ENCODE measurements at places on chromosomes 3 and 15. TPM values are rescaled to one million over a fixed set of nuclear protein-coding genes. Genes with fewer than 3 reads are reported as not detected.

FBXW12 gene
- not detected for polyA plus RNA-seq

HAPLN3 gene
- 2.0 TPM for polyA plus RNA-seq

MAPK6 gene
- polyA plus RNA-seq: 6.1 TPM

KNL1 gene
- polyA plus RNA-seq: 0.14 TPM

DLL4 gene
- 7.2 TPM for polyA plus RNA-seq

ZNF710 gene
- polyA plus RNA-seq: 3.4 TPM

CDHR4 gene
- 0.07 TPM for polyA plus RNA-seq

NANOGP8 gene
- 0.09 TPM for polyA plus RNA-seq

TIMP4 gene
- 18.6 TPM for polyA plus RNA-seq

ALPK3 gene
- 65.8 TPM for polyA plus RNA-seq

CHRD gene
- polyA plus RNA-seq: 12.1 TPM

BUB1B gene
- polyA plus RNA-seq: 0.18 TPM

CYP8B1 gene
- polyA plus RNA-seq: 0.02 TPM

HRG gene
- polyA plus RNA-seq: not detected

TRH gene
- polyA plus RNA-seq: not detected

ZNF35 gene
- polyA plus RNA-seq: 3.5 TPM

LRRIQ4 gene
- polyA plus RNA-seq: not detected

GRCh38 chr3:107911337-107912000 is 179.4 kb downstream of the CD47 start:
- no peak for DNase-seq

DNA sequence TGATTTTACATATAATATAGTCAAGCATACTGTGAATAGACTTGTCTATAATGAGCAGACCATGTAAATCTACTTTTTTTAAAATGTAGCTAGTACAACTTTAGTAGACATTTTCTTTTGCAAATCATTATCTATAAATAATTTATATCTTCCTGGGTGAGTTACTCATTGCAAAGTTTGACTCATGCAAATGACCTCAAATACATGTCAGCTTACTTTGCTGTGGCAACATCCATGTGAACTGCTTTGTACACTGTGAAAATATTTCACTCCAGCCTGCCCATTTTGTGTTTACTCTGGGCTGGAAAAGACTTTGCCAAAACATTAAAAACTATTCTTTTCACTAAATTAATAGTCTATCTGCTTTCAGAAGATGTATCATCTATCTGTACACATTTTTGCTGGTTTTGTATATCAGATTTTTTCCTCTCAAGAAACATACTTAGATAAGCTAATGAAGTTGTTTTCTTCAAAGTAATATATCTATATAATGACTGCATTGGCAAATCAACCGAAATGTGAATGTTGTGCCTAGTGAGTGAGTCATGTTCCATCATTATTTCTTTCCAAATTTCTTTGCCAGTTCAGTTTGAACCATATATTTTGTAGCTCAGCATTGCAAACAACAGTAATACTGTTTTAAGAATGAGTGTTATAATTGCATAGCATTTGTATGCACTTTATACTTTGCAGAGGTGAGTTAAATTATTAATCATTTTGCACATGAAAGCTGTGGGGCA is 26.5 kb downstream of the IGSF10 start:
- DNase-seq: no peak

- DNase-seq: peak; percentile 88
Measured at GRCh38 chr15:64897345-64897985, 14.2 kb upstream of the ANKDD1A start.

DNA sequence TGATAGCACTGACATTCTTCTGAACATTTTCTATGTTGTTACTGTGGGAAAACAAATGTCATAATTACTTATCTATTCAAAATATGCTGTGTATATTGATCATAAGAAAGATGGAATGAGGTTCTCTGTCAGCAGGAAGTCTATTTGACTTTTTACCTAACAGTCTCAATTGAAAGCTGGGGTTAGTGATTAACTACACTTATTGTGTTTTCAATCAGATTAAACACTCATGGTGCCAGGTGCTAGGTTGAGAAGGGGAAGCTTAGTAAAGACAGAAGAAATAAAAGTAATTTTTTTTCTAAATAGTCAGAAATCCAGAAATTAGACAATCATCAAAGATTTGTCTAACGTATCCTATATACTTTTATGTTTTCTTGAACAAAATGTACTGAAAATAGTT is 281.0 kb upstream of the NR2E3 start:
- DNase-seq: no peak

DNA sequence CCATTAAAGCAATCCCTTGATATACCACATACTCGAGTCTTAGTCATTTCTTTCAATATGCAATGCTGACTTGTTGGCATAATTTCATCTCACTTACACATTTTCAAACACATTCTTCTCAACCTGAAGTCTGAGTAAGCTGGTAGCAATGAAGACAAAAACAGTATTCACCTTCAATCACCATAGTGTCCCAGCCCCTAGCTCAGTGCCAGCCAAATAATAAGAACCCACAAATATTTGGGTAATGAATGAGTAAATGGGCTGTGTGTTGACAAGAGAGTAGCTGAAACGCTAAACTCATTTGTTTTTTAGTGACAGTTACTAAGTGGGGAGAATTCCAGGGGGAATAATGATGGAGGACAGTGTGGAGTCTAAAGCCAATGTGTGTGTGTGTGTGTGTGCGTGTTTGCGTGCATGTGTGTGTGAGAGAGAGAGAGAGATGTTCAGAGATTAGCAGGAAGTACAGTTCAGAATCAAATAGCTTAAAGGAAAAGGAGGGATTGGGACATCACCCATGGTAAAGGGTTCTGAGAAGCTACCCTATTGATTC is 165.7 kb downstream of the GAP43 start:
- no peak for DNase-seq

- no peak for DNase-seq
Measured at GRCh38 chr15:70578196-70578595, 185.2 kb downstream of the UACA start.

DNA sequence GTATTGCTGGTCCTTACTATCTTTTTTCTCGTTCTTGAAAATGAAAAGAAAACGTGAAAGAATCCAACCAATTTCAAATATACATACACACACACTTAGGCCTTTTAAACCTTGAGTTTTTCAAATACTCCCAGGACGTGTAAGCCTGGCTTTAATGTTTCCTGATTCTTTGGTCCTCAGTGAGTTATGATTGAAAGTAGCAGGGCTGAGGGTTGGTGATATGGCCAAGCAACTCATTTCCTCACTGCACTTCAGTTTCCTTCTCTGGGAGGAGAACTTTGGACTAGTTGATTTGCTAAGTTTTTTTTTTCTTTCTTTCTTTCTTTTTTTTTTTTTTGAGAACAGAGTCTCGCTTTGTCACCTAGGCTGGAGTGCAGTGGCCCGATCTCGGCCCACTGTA is 34.6 kb downstream of the CHD2 start:
- DNase-seq: no peak

GRCh38 chr15:48993380-48993779 is 29.7 kb upstream of the SHC4 start:
- no peak for DNase-seq

DNA sequence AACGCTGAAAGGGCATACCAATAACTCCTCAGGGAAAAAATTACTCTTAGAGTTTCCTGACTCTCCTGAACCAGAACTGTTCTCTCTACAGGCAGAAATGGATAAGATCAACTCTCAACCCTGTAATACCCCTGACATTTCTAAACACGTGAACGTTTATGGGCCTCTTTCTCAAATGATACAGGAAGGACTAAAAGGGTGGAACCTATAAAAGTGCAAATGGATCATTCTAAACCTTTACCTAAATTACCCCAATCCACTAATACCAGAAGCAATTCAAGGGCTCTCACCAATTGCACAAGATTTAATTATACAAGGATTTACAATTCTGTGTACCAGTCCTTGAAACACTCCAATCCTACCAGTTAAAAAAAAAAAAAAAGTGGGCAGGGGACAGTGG is 98.0 kb upstream of the FAM174B start:
- DNase-seq: no peak

- DNase-seq: no peak
Measured at GRCh38 chr3:190384309-190384756, 3.6 kb upstream of the CLDN16 start.

- peak; percentile 65 for DNase-seq
Measured at GRCh38 chr15:78075490-78076230, 1.9 kb downstream of the TBC1D2B start.

DNA sequence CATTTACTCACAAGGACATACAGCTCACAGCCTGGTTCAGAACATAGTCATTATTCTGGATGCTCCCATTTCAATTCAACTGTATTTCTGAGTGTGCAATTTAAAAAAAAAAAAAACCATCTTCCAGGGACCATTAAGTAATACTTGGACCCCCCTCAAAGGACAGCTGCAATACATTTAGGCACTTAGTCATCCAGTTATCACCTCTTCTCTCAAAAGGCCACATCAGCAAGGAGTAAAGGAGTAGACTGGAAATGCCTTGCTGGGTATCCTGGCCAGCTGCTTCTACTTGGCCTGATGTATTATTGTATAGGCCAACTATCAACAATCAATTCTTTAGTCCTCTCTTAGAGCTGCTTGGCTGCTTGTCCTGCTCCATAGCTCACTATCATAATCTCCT is 211.4 kb upstream of the SETMAR start:
- no peak for DNase-seq

DNA sequence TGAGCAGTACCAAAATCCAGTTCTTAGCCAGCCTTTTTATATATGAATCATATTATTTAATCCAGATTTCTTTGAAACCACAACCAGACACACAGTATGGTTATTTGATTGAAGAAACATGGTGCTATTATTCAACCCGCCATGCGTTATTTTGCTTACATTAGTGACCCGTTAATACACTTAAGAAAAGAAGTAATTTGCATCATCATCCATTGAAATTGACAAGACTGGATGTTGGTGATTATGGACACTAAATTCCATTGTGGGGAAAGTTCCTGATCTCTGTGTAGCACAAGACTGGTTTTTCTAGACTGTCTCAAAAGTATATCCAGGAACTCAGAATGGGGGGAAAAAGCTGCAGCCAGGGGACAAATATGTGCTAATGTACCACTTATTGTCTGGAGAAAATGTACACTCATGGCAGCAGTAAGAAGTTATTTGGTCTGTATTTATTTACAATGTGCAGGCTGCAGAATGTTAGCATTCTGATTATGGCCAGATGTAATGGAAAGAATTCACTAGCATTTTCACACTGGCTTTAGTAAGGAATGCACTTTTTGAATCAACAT is 80.3 kb downstream of the FILIP1L start:
- DNase-seq: no peak

DNA sequence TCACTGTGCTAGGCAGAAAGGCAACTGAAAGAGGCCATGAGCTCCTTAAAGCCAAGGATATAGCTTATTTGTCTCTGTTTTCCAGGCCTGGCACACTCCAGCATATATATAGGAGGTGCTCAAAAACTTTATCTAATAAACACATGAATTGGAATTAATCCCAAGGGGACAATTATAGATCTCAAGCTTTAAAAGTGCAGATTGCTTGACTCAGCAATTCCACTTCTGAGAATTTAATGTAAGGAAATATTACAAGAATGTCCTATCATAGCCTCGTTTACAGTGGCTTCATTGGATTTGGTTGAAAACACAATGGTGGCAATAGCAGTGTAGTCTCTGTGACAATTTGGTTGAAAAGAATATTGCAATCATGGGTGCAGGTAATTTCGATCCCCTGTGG is 267.3 kb downstream of the SHQ1 start:
- DNase-seq: no peak

DNA sequence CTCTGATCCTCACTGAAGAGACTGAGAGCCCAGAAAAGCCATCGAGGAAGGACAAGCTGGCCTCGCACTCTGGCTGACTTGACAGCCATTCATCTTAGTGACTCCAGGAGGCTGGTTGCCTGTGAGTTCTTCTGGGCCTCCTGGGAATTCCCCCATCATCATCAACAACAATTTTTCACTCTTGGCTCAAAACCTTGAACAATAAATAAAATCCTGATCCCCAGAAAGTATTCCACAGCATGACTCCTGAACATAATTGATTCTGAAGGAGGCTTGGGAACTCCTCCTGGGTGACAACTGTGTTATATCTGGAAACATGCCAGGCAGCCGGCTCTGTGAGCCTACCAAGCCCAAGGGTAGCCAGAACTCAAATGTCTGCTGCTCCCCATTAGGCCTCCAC is 188.6 kb downstream of the SHQ1 start:
- no peak for DNase-seq

DNA sequence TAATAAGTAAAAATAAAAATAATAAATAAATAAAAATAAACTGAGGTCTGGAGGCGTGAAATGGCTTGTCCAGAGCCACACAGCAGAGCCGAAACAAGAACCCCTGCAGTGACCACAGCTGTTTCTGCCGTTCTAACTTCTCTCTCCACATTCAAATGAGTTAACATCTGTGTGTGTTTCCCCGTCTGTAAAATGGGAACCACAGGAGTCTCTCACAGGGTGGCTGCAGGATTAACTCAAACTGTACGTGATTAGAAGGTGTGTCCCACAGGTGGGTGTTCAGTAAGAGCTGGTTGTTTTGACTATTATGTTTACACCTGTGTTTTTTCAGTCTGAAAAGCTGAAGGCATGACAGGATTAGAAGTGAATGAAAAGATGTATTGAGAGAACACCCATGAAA is 27.0 kb upstream of the MUC4 start:
- DNase-seq: no peak

GRCh38 chr3:183533412-183534132 is 21.9 kb downstream of the KLHL6 start:
- DNase-seq: no peak

- no peak for DNase-seq
Measured at GRCh38 chr3:162760789-162761188, 1264.2 kb downstream of the OTOL1 start.

GRCh38 chr15:31390029-31390428 is 63.4 kb downstream of the KLF13 start:
- no peak for DNase-seq

DNA sequence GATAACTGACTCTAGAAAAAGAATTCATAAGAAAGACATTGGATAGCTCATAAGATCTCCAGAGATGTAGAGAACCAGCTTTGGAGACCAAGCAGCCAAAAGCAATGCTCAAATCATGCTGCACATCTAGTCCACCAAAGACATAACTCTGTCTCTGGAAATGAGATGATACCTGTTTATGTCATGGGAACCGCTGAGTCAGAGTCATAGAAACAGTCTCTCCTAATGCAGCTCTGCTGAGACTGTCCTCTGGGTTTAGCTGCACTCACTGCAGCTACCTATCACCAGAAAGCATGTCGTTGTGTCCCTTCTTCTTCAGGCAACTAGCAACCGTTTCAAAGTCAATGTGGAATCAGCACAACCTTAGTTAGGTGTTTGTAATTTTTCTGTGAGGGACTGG is 218.5 kb upstream of the ROBO1 start:
- no peak for DNase-seq

- DNase-seq: no peak
Measured at GRCh38 chr3:114128231-114128630, 50.6 kb downstream of the DRD3 start.

DNA sequence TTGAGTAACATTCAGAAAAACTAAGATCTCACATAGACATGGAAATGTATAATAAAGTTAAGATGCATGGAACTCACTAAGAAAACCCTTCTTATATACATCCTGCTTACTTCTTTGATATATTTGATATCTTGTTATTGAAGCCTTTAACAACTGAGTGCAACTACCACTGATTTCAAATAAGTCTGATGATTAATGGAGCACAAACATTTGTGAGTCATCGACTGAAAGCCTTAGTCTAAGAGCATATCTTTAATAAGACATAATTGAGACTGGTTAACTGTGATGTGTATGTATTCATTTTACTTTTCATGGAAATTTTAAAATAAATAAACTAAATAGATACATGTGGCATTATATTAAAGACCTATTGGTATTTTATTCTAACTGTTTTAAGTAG is 740.5 kb downstream of the EPHA3 start:
- no peak for DNase-seq
